Eye (tissue), 1 donor: ENCODE measurements at places on chromosomes 1 and 21.

GRCh38 chr1:178537382-178538090, 24.6 kb downstream of the TEX35 start:
- no peak for DNase-seq

DNA sequence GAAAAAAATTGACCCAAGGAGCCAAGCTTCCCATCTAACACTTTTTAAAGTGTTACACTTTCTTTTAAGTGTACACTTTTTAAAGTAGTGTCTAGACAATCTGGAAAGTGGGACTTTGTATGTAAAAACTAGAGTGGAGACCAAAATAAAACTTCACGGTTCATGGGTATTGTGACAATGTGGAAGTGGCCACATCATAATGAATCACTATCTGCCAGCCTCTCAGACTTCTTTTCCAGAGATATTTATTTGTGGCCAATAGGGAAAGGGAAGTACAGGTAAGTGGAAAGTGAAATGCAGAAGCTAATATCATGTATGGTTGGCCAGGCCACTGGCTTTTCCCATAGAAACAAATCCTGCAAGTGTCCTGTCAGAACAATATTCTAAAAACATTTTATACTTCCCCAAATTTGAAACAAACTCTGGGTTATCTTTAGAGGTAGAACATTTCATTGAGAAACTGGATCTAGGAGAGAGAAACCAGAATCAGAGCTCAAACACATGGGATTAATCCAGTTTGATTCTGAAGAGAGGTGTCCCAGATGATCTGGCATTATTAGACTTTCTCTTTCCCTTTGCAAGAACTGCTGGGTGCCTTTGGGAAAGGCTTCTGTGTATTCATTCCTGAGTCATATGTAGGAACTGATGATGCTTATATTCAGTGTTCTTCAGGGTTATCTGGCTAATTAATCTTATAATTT, 2.0 kb downstream of the TNFSF18 start:
- DNase-seq = no peak

- DNase-seq = no peak
Observed at GRCh38 chr1:41514381-41514780, 29.9 kb upstream of the EDN2 start.

GRCh38 chr1:54377040-54377691, 29.0 kb downstream of the SSBP3 start:
- DNase-seq = no peak

- DNase-seq = no peak
Observed at GRCh38 chr1:65491472-65491871, 71.0 kb downstream of the LEPR start.

DNA sequence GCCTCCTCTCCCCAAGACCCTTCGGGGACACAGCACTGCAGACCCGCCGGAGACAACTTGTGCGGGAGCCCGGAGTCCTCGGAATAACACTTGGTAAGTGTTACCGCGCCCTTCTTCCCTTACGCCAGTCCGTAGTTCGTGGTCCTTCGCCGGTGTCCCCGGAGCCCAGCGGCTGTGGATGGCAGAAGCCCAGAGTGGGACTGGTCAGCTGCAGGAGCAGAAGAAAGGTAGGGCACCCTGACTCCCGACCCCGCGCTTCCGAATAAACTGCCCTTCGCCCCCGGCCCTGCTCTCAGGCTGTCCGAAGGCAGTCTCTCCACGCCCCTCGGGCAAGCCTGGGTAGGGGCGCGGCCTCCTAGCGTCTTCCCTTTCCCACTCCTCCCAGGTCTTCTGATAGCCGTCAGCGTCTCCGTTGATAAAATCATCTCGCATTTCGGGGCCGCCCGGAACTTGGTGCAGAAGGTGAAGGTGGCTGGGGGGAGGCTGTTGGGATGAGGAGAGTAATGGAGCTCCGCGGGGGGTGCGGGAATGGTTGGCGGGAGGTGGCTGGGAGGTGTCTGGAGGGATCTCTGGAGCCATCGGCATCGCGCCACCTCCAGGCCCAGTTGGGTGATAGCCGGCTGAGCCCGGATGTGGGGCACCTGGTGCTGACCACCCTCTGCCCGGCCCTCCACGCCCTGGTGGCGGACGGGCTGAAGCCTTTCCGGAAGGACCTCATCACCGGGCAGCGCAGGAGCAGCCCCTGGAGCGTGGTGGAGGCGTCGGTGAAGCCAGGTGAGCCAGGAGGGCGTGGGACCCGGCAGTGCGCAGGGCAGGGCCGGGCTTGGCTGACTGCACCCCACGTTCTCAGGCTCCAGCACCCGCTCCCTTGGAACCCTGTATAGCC, 4.3 kb downstream of the RUSC1 start:
- peak; percentile 74 for DNase-seq

DNA sequence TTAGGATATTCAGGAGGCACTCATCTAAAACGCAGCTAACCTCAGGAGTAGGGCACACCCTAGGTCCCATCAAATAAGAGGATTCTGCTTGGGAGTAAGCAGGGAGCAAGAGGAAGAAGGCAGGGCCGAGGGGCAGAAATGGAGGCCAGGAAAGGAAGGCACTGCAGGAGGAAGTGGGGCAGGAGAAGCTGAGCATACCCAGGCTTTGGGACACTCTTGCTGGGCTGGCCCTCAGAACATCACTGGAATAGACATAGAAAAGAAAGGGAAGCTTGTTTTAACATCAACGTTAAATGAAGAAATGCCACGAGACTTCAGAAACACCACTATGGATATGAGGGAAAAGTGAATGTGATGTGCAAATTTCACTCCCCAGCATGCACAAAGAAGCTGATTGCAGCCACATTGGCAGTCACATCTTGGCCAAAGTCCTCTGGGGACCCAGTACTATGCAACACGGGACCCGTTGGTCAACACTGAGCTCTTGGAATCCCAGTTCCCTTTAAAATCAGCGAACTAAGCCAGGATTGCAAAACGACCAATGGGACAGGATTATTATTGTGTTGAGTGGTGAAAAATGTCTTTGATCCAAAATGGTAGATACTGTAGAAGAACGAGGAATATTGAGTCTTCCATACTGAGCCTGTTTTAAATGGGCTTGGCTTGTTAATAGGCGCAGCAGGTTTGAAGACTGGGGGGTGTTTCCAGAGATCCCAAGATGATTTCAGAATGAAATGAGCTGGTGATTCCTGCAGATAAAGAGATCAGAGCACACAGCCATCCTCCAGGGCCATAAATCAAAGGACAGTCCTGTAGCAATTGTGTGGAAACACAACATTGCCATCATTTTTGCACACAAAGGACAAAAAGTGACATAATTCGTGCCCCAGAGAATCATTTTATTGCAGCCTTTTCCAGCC, 152.4 kb downstream of the TOMM20 start:
- DNase-seq = no peak

DNA sequence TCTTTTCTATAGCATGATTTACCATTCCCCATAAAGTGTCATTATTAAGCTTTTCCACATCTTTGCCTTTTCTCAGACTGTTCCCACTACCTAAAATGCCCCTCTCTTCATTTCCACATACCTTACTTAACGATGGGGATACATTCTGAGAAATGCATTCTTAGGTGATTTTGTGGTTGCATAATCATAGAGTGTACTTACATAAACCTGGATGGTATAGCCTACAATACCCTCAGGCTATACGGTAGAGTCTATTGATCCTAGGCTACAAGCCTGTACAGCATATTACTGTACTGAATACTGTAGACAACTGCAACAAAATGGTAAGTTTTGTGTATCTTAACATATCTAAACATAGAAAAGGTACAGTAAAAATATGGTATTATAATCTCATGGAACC, 54.8 kb upstream of the MUTYH start:
- DNase-seq = no peak

DNA sequence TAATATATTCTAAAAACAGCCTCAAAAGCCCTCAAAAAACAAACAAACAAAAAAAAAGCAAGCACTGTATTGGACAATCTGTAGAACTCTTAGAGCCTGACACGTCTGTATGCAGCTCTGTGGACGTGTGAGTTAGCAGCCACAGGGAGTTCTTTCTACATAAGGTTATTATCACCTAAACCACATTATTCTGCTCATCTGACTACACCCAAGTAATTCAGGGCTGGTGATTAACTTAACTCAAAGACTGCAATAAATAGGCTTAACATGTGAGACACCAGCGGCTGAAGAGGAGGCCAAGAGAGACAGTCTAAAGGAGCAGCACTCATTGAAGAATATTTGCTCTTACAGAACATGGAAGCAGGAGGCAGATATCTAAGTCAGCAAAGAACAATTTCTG, 316.0 kb downstream of the VAV3 start:
- DNase-seq = no peak

GRCh38 chr21:33325222-33326067, 675 bp downstream of the IFNAR1 start:
- peak; percentile 92 for DNase-seq

DNA sequence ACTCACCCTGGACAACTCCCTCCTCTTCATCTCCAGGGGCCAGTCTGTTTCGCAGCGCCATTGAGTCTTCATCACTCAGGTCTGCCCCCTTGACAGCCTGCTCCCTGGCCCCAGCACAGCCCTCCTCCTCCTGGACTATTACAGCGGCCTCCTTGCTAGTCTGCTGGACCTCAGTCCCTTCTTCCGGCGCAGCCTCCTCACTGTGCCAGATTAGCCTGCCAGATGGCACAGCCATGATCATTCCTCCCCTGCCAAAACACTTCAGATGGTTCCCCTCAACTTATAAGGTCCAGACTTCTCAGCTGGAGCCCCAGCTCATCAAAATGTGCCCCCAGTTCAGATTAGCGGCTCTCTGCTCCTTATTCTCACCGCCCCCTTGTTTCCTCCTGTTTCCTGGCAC, 7.0 kb upstream of the CELSR2 start:
- DNase-seq = no peak

- DNase-seq = no peak
Observed at GRCh38 chr21:45977396-45977795, 4.2 kb upstream of the COL6A1 start.

DNA sequence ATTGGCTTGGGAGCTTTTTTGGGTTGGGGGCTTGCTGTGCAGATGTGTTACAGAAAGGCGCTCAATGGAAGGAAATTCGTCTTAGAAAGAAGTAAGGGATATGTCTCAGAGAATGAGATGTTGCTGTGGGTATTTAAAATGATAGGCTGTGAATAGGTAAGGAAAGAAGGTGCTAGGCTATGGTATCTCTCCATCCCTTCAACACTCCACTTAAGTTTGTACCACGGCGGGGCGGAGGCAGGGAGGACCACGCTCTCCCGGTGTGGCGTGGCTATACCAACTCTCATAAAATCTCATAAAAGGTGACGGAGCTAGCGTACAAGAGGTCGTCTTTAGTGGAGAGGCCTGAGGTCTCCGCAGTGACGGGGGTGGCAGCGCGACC, 305 bp upstream of the RPS6KC1 start:
- no peak for DNase-seq

DNA sequence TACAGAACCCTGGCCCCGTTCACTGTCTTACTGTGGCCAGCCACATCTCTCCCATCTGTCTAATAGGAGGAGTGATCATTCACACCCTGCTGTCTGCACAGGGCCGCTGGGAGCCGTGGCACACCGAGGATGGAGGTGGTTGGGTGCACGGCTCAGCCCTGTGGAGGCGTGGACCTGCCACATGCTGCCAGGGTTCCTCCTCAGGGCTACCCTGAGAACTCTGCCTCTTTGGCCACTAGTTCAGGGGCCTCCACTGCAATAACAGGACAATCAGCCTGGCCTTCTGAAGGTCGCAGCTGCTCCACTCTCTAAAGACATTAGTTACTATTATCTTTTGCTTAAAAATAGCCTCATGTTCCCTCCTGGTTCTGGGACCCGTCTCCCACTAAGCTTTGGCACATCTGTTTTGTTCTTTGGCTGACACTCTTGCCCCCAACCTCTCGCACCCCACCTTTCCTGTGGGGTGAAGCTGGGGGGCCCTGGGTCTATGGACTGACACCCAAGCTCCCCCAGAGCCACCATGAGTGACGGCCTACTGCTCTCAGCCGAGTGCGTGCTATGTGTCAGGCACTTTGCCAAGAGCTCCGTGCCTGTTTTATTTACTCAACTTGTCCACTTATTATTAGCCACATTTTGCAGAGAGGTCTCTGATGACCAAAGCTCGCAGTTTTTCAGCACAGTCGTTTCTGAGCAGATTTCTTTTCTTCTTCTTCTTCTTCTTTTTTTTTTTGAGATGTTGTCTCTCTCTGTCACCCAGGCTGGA, 66.3 kb downstream of the ARHGEF10L start:
- DNase-seq = no peak

DNA sequence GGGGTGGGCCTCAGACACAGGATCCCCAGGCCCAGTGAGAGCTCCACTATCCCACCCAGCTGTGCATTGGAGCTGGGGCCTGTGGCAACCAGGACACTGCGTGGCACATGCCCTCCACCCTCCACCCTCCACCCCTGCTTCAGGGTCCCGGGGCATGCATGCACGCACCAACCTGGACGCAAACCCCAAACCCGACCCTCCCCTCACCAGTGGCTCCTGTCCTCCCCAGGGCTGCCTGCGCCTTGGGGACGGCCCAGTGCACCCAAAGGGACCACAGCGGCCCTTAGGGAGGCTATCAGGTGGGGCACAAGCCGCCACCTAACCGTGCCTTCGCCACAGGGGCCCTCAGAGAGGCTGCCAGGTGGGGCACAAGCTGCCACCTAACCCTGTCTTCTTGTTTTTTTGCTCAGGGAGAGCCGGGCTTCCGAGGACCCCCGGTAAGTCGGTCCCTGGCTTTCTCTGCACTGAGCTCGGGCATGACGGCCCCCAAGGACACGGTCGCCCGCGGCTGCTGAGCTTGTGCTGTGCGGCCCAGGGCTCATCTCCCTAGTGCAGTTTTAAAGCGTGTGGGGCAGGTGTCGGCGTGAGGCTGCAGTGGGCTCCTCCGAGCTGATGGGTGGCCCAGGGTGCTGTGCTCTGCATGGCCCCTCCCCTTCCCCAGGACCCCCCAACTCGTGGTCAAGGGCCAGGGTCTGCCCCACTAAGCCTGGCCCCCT, 47.9 kb downstream of the SLC19A1 start:
- no peak for DNase-seq

DNA sequence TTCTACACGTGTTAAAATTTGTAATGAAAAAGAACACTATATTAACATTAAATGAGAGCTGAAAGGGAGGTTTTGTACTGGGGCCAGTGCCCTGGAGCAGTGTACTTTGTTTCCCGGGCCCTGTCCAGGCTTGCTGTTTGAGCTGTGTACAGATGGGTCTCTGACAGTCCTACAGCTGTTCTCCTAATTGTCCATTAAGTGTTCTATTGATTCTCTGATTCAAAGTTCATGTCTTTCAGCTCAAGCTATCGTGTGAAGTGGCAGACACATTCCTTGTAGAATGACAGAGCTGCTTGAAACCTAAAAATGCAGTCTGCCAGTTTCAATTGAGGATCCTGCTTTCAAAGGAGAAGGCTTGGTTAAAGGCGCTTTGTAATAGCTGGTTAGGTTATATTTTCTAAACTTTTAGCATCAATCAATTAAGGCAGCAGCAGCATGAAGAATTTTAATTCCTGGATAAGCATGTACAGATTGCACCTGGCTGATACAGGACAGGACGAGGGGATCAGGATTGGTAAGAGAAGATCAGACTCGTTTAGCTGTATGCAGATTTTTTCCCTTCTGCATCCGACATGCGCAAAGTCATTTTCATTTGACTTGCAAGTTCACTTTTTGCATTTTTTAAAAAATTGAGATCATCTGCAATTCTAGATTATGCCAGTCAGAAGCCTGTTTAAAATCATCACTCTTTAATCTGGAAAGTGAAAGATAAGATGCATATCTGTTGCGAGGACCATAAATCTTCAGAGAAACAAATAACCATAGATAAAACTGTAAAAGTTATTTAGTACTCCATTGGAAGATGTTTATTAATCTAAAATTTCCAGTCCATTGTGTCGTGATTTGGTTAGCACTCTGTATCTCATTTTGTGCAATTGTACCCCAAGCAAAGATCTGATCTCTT, 98.5 kb downstream of the ATG4C start:
- DNase-seq = peak; percentile 73

GRCh38 chr21:44989943-44990780, 50.3 kb downstream of the SLX9 start:
- no peak for DNase-seq
